Lung (tissue), 17 donors: ENCODE measurements at places on chromosomes 3 and 15. TPM values are rescaled to one million over a fixed set of nuclear protein-coding genes. Genes with fewer than 3 reads are reported as not detected.

TICRR gene
- total RNA-seq = 0.52 TPM

HMG20A gene
- 63.9 TPM for total RNA-seq

AP4E1 gene
- 9.9 TPM for total RNA-seq

DAZL gene
- total RNA-seq = not detected

VPS33B gene
- total RNA-seq = 6.5 TPM

CLDN11 gene
- total RNA-seq = 11.5 TPM

A4GNT gene
- total RNA-seq = 0.25 TPM

SLC28A1 gene
- 0.06 TPM for total RNA-seq

IQCH gene
- 10.5 TPM for total RNA-seq

CHAC1 gene
- 11.6 TPM for total RNA-seq

ECE2 gene
- 0.15 TPM for total RNA-seq

SKOR1 gene
- 0.17 TPM for total RNA-seq

GOLGA6B gene
- not detected for total RNA-seq

FETUB gene
- total RNA-seq = not detected

ATP10A gene
- 4.5 TPM for total RNA-seq

CACNA1D gene
- total RNA-seq = 96.8 TPM

COL7A1 gene
- total RNA-seq = 8.9 TPM

CFAP44 gene
- 14.1 TPM for total RNA-seq

LNP1 gene
- 5.8 TPM for total RNA-seq
